ENCODE measurements at places on chromosomes 12 and 14.

- no peak for DNase-seq
Observed at GRCh38 chr14:104461676-104462449, 117.7 kb upstream of the C14orf180 start.

GRCh38 chr14:92906823-92907222, 16.1 kb upstream of the CHGA start:
- no peak for DNase-seq

DNA sequence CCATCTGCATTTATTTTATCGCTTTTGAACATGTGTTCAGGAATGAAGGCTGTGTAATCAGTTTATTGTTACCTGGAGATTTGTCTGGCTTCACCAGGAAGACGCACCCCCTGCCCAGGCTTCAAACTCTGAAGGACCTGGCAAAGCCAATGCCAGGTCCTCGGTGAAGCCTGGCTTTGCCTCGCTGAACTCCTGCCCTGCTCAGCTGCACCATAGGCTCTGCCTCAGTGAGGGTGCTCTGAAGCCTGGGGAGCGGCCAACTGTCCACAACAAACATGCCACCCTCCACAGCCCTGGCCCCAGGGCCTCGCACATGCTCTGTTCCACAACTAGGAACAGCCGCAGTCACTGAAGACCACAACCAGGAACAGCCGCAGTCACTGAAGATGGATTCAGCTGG, 66.9 kb downstream of the NTF3 start:
- no peak for DNase-seq

GRCh38 chr12:13900718-13901117, 80.7 kb downstream of the GRIN2B start:
- no peak for DNase-seq

DNA sequence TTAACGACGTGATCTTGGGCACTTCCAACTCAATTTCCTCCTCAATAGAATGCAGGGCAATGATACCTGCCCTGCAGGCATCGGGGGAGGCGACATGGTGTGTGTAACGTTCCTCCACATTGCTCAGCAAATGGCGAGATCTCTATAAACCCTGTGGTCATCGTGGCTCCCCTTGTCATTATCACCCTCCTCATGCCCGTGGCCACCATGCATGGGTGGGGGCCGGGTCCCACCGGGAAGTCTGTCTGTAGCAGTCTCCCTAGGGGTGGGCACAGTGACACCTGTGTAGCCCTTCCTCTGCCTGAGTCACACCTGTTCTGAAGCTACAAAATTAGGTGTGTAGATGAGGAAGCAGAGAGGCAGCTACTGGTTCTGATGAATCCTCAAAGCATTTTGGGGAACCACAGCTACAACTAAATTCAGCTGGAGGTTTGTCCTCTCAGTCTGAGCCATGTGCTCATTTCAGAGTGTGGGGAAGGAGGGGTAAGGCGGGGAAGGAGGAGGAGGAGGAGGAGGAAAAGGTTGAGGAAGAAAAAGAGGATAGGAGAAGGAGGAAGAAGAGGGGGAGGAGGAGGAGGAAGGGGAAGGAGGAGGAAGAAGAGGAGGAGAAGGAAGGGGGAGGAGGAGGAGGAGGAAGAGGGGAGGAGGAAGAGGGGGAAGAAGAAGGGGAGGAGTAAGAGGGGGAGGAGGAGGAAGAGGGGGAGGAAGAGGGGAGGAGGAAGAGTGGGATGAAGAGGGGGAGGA, 11.0 kb upstream of the CACNA2D4 start:
- DNase-seq, result no peak

DNA sequence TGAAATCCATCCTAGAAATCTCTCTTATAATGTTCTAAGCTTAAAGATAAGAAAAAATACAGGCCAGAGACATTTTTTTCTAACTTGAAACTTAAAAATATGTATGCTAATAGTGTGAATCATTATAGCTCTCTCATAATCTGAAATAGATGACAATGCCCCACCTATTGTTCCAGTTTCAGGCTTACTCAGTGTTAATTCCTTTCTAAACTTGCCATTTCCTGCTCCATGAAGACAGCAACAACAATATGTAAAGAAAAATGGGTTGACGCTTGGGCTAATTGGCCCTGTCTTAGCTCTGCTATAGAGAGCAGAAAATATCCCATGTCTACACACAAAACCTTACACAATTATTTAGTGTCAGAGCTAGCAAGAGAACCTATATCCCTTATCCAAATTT, 37.1 kb downstream of the LMO3 start:
- no peak for DNase-seq

- no peak for DNase-seq
Observed at GRCh38 chr12:96220902-96221301, 26.7 kb downstream of the ELK3 start.

DNA sequence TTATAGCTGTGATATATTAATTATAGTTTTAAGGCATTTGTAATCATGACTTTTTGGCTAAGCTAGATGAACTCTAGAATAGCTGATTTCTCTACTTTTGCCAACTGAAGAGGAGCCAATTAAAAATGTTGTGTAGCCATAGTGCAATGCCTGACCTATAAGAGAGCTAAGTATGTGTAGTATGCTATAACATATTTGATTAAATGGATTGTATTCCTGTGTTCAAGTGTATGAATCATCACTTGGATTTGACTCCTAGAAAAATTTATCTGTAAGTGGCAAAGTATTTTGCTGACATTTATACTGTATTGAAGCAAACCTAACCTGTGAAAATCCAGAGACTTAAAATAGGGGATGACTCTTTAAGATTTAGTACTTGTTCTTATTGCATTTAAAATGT, 34.2 kb downstream of the PCNX4 start:
- DNase-seq, result no peak

DNA sequence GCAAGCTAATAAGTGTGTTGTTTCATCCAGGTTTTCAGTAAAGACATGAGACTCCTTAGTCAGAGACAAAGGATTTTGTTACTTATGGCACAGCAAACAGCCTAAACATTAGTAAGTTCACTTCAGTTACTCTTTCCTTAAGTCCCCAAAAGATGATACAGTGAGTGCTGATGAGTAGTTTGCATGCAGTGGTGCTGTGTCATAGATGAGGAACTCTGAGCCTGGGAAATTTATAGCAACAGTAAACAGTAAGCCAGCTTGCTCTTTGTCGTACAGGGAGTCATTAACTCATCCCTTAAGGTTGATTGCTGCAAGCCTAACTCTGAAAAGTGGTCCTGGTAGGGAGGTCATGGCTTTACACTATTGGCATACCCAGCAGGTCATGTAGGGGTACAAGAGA, 208.6 kb upstream of the OR4E1 start:
- DNase-seq, result no peak

DNA sequence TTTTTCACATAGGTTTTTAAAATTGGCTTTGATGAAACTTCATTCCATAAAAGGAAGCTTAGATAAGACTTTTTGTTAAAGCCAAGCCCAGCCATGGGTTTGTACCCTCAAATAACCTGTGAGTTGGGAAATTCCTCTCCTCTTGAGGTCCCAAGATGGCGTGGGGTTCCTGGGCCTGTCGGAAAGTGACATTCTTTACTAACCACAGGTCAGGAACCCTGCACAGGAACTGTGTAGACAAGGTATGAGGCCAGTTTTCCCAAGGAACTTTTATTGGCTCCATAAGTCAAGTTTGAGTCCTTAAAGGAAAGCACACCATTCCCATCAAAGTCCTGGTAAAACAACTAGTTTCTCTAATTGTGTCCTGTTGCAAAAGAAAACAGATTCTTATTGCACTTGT, 65.0 kb upstream of the AMN start:
- DNase-seq, result no peak

DNA sequence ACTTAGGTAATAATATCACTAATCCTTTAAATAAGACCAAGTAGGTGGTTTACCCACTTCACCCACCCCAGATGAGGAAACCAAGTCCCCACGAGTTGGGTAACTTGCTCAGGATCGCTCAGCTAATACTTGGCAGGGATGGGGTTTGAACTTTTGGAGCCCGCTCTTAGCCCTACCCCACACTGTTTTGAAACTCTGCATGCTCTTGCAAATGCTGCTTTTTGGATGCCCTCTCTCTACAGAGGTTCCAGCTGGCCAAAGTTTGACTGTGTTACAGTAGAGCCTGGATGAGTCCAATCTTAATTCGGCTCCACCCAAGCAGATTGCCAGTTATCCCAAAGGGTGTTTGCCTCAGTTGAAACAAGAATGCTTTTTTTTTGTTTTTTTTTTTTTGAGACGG, 6.8 kb downstream of the PLEKHG3 start:
- no peak for DNase-seq

GRCh38 chr12:54019091-54019811, 9.0 kb upstream of the HOXC6 start:
- no peak for DNase-seq

- no peak for DNase-seq
Observed at GRCh38 chr12:8605057-8605456, 7.6 kb downstream of the AICDA start.

DNA sequence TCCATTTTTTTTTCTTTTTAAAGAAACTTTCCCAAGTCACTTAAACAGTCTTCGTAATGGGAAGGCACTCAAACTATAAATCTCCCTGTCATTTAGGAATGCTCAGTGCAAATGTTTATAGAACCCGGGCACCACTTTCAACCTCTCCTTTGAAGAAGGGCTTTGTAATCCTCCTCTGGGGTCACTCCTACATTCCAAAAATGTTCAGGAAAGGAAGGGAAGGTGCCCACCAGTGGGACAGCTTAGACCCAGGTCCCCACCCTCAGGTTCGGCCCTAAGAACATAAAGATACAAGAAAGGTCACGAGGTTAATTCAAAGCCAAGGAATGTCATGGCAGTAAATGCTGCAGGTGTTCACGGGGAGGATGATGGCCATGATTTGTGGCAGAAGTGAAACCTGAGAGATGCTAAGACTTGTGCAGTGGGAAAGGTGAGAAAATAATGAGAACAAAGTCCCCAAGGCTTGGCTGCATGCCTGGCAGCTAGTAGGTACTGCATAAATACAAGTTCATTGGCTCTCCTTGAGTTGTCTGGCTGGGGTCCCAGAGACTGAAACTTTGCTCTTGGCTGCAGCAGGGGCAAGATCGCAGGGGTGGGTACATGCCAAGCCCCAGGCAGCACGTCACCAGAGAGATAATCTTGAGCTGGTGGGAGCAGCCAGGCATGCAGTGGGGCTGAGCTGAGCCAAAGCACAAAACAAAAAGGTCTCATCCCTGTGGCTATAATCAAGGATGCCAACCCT, 21.1 kb downstream of the KRT18 start:
- no peak for DNase-seq

DNA sequence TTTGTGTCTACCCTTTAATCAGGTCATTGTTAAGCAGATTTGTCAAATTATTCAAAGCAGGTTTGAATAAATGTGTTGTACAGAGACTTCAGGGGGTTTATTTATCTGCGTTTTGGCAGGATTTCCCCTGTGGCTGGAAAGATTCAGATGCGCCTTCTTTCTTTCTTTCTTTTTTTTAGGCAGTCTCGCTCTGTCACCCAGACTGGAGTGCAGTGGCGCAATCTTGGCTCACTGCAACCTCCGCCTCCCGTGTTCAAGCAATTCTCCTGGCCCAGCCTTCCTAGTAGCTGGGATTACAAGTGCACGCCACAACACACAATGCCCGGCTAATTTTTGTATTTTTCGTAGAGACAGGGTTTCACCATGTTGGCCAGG, 6.3 kb upstream of the NANOGNB start:
- DNase-seq, result no peak

DNA sequence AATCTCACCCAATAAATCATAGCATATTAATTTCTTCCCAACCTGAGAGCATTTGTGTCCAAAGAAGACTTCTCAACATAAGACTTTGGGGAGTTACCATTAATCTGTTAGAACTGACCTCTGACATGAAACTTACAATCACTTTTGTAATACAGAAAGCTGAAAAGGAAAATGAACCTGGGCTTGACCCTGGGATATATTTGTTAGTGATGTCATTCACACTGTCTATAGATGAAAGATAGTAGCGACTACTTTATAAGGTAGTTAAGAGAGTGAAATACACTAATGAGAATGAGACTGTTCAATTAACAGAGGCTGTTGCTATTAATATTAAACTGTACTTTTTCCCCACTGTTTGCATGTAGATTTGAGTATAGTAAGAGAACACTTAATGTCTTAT, 1334.8 kb upstream of the TMEM132C start:
- no peak for DNase-seq

DNA sequence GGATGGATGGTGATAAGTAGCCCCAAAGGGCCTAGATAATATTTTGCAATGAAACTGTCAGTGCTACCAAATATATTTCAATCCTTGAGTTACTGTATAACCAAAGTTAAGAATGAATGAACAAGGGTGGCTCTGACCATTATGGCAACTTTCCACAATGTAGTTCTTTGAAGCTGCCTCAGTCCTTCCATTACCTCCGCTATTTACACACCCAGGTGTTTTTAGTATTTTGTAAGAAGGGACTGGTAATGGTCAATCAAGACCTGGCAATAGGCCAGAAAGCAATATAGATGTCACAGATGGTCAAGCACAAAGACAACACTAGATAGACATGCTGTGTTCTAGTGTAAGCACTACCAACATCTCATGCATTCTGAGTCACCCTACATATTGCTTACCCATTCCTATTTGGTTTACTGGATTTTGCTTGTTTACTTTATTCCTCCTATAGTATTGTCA, 16.3 kb downstream of the DUSP16 start:
- DNase-seq, result no peak
